ENCODE measurements at places on chromosomes 6 and 20.

- no peak for DNase-seq
Observed at GRCh38 chr6:129209355-129209754, 326.4 kb downstream of the LAMA2 start.

DNA sequence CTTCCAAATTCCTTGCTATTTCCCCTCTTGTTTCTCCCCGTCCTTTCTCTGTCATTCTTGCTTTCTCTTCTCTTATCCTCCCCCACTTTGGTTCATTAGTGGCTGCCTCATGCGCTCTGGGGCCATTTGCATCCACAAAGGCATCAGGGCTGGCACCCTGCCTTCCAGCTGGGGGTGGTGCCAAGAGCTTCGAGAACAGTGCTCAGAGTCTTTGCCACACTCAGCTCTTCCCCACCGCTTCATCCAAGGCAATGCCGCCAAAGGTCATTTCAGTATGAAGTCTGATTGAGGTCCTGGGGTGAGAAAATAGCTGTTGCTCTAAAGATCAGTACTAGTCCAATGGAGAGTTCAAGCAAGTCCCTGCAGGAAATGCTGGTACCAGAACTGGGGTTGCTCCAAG is 22.7 kb downstream of the OLIG3 start:
- no peak for DNase-seq

- no peak for DNase-seq
Observed at GRCh38 chr6:138882369-138883017, 86.6 kb downstream of the ECT2L start.

DNA sequence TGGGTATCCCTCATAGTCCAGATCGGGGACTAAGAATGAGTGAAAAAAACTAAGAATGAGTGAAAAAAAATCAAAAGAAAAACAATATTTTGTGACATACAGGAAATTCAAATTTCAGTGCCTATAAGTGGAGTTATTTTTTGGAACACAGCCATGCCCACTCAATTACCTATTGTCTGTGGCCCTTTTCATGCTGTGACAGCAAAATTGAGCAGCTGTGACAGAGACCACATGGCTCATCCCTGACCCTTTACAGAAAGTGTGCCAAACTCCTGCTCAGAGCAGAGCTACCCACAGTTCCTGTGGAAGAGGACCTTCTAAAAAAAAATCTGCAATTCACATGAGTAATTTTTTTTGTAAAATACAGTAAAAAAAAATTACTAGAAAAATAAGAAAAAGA is 1.4 kb downstream of the NCR2 start:
- DNase-seq = no peak

DNA sequence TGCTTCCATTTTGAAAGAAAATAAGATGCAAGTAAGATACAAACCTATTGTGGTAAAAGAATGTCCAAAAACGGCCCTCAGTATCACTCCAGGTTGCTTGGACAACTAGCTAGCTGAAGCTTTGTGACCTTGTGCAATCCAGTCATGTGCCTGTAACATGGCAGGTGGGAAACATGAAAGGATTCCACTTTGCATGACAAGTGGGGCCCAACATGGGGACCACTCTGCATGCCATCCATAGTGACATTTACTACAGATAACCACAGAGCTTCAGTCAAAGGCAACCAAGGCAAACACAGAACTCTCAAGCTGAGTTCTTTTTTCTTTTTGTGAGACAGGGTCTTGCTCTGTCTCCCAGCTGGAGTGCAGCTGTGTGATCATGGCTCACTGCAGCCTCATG is 15.8 kb upstream of the FBXO9 start:
- DNase-seq = no peak

- DNase-seq = no peak
Observed at GRCh38 chr20:63956664-63957003, 418 bp upstream of the UCKL1 start.

DNA sequence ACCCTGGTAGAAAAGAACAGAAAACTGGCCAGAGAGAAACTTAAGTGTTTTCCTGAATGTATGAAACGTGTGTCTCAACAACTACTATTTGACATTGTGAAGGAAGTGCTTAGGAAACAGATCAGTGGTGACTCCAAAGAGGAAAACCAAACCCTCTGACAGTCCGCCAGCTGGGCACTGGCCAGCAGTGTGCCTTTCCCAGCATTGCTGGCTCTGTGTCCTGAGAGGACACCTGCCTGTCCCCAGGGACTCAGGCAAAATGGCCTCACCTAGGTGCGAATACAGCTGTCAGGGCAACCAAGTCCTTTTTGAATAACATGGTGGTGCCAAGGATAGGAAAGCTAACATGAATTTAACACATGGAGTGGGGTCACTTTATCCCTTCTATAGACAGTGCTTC is 72.5 kb downstream of the NDUFAF5 start:
- DNase-seq = no peak

DNA sequence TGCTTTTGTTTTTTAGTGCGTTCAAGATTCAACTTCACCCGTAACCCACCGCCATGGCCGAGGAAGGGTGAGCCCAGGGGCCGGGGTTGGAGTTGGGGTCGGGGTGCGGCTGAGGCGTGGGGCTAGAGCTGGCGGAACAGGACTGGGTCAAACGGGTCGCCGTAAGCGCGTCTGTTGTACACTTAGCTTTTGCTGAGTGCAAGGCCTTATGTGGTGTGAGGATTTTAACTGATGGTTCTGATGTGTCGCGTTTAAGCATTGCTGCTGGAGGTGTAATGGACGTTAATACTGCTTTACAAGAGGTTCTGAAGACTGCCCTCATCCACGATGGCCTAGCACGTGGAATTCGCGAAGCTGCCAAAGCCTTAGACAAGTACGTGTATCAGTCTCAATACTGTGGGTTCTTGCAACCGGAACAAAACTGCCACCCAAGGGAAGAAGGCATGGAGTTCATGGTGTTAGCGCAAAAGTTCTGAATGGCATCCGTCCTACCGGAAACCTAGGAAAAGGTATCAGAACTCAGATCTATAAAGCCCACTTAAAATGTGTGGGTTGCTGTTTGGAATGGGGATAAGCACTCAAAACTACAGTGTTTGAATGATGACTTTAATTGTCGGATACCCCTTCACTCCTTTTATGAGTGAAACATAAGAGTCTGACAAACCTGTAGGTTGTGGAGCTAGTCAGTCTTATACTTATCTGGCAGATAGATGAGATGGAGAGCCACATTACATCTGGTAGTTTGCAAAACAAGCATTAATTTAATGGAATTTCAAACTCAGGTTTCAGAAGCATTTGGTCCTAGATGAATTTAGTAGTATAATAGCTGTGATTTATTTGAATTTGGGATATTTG is 574 bp downstream of the RPS12 start:
- DNase-seq = no peak

DNA sequence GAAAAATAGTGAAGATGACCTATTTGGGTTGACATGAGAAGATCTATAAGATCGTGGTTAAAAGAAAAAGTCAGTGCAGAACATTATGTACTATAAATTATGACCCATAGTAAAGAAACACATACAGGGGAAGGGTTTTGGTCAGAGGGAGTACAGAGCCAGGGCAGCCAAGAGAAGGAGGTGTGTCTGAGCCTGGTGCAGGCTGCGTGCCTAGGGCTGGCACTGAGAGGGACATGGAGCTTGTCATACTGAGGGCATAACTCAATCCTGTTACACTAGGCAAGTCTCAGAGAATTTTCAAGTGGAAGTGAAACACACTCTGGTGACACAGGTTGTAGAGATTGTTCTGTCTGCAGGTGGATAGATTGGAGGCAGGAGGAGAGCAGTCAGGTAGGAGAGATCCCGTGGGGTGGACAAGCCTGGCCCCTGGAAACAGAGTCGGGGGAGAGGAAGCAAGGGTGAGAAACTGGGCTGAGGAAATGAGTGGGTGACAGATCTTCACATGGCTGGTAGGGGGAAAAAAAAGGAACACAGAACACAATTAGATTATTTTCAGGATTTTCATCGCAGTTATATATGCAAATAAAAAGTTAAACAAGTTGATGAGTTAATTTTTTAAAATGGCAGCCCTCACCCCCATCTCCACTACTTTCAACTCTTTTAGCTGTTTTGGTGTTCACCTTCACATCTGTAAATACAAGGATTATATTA is 18.5 kb upstream of the RNF39 start:
- DNase-seq = no peak

GRCh38 chr6:121504227-121504626 is 68.8 kb downstream of the GJA1 start:
- DNase-seq = no peak

GRCh38 chr6:38241200-38241871 is 398.4 kb downstream of the BTBD9 start:
- no peak for DNase-seq

- DNase-seq = no peak
Observed at GRCh38 chr6:163260911-163261310, 153.6 kb upstream of the QKI start.

DNA sequence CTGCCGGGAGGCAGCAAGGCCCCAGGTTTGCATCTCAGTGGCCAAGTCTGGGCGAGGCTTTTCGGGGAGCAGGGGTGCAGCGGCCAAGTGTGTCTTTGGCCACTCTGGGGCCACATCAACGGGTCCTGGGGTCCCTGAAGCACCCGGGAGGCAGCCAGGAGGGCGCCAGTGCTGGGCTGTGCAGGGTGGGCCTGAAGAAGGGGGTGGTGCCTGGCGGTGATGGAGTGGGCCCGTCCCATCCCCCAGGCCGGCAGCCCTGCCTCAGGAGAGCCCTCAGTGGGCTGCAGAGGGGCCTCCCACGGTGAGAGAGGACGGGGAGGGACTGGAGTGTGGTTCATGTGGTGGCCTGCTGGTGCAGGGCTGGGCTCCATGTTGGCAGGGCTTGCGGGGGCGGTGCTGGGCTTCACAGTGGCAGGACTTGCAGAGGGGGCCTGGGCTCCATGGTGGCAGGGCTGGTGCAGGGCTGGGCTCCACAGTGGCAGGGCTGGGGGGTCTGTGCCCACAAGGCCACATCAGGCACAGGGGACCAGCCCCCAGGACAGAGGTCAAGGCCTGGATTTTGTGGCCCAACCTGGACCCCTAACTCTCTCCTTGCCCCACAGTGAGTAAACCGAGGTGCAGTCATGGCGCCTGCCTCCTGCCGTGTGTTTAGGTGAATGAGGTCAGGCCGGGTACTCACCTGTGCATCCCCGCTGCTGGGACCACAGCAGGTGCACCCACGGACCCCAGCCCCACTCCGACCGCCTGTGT is 10.5 kb upstream of the BHLHE23 start:
- no peak for DNase-seq

DNA sequence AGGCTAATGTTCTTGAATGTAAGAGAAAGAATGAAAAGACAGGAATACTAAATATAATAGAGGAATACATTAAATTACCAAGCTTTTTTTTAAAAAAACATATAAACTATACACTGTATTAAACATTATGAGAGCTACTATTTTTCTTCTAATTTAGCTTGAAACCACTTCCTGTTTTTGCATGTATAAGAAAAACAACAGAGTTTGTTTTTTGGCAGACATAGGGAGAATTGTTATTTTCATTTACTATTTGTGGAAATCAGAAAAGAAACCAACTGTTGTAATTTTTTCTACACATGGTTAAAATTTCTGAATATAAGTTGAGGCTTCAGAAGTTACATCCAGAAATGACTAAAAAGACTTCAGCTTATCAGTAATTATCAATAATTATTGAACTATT is 991.8 kb upstream of the GJE1 start:
- DNase-seq = no peak

DNA sequence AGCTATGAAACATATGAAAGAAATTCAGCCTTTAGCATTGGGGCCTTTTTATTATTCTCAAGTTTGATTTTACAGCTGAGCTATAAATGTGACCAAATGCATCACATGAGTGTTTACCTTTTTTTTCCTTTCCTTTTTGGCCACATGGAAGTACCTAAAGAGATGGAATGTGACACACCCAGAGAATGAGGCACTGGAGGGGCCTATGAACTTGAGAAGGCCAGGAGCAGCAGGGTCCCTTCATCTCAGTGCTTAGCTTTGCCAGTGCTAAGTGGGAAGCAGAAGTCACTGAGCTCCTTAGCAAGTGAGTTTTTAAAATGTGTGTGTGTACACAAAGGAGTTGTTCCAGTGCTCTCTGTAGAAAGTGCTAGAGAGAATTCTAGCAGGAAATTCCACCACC is 44.7 kb downstream of the RREB1 start:
- no peak for DNase-seq

- no peak for DNase-seq
Observed at GRCh38 chr6:25094726-25095125, 159.0 kb upstream of the RIPOR2 start.
